ENCODE measurements at places on chromosomes 3 and 15.

GRCh38 chr3:161700998-161701397 is 204.4 kb downstream of the OTOL1 start:
- DNase-seq, result no peak

DNA sequence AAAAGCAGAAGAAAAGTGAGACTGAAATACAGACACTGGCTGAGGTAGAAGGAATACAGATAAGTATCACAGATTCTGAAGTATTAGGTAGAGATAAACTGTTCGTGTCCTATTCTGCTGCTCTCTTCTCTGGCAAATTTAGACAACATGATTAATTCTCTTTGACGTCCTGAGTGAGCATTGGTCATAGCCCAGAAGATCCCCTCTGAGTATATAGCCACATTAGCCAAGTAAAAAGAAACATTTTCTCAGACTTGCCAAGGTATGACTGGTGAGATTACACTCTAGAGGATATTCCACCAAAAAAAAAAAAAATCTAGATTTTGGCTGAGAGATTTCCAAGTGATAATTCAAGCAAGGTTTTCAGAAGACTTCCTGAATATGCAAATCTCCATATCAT is 111.4 kb upstream of the ALCAM start:
- DNase-seq, result no peak

GRCh38 chr15:45689616-45690015 is 54.8 kb downstream of the SQOR start:
- DNase-seq, result peak; percentile 16

- no peak for DNase-seq
Measured at GRCh38 chr3:43362961-43363360, 76.6 kb downstream of the SNRK start.

DNA sequence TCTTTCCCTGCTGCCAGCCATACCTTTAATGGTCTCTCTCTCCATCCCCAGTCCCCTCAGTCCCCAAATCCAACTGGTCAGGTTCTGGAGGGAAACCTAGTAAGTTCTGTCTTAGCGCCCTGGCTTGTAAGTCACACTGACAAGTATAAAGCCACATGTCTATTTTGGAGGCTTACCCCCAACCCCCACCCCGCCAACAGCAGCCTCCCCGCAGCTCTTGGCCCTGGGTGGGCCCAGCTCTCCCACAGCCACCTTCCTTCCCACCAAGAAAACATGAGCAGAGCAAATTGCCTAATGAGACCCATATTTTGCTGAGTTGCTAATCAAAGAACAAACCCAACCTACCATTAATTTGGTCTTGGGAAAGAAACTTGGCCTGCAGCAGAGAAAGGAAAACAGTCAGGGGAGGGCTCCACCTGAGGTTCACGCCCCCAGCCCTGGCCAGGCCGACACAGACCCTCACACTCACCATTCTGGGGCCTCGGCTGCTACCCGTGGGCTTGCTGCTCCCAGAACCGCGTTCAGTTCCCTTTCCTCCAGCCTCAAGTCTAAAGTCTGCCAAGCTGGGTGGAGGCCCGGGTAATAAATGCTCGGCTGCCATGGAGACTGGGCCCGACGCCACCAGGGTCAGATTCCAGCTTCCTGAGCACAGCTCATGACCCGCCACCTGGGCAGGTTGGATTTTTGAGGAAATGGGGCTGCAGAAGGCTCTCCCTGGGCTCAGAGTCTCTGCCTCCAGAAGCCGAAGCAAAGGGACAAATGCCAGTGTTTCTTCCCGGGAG is at the start of gene CALML4:
CALML4 (minus strand) TSS at position 557 of the 782 bp plus-strand sequence; CDS start at position 472, 85 bp downstream.
- no peak for DNase-seq

DNA sequence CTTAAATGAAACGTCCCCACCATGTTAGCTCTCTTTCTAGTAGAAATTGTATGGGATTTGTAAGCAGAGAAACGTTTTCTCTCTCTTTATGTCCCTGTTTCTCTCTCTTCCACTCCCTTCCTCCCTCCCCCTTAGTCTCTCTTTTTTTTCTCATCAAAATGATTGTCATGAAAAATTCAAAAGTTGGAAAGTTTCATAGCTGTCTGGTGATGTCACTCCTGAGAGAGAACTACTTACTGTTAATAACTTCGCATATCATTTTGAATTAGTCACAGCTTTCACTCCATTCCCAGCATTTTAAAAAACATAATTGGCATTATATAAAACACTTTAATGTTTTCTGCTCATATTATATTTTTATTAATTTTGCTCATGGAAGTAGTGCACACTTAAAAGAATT is 331.1 kb downstream of the C3orf38 start:
- no peak for DNase-seq

GRCh38 chr15:71355268-71355667 is 240.0 kb downstream of the THSD4 start:
- no peak for DNase-seq

- no peak for DNase-seq
Measured at GRCh38 chr3:64445109-64445943, 220.1 kb upstream of the PRICKLE2 start.

DNA sequence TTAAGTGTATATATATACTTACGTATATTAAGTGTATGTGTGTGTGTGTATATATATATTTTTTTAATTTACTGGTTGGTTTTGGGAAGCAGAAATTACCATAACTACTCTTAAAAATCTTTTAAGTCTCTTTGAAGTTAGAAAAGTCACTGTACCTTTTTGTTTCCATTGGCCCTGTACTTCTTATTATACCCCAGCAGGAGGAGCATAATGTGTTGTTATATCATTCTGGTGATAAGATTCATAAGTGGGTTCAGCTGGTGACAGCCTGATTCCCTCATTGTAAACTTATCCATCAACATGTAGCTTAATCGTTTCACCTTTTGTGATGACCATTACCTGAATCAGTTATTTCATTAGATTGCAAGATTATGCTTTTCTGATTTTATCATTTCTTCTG is 30.8 kb downstream of the MLH1 start:
- no peak for DNase-seq

DNA sequence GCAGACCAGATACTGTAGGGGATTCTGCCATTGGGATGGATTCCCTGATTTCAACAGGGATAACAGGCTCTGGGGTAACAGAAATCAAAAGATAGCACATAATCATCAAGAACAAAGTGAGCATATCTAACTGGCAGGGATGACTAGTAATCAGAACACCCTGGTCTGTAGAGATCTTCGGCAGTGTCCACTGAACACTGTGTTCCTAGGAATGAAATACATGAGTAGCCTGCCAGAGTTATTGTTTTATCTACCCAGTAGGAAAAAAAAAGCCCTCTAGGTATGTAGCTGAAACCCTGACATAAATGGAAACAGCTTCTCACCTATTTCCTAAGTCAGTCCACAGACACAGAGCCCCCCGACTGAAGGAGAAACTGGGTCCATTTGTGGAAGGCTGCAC is 340.3 kb upstream of the ZNF385D start:
- DNase-seq, result no peak

DNA sequence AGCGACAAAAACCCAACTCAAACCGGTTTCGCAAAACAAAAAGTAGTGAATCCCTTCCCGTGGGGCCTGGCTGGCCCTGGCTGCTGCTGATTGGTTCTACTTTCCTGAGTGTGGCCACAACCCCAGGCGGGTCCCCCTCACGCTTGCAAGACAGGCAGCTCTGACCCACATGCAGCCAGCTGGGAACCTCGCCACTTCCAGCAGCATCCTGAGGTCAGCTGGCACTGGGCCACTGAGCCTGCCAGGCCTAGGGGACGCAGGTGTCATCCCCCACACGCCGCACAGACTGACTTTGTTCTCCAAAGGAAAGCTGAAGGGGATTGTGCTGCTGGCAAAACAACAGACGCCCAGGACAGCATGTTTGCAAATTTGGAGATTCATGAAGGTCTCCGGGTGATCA is 111.1 kb downstream of the TPRA1 start:
- no peak for DNase-seq

DNA sequence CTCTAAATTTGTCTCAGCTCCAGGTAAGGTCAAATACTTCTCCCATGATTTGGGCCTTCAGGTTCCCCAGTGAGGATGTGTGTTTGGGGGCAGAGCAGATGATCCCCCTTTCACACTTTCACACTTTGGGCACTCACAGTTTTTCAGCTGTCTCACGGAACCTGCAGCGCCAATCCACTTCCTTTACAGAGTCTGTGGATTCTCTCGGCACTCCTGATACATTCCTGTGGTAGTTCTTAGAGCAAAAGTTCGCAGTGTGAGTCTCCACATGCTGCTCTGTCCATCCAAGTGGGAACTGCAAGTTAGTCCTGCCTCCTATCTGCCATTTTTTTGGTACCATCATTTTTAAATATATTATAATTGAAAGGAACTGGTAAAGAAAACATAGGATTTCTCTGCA is 20.2 kb upstream of the CPOX start:
- no peak for DNase-seq

DNA sequence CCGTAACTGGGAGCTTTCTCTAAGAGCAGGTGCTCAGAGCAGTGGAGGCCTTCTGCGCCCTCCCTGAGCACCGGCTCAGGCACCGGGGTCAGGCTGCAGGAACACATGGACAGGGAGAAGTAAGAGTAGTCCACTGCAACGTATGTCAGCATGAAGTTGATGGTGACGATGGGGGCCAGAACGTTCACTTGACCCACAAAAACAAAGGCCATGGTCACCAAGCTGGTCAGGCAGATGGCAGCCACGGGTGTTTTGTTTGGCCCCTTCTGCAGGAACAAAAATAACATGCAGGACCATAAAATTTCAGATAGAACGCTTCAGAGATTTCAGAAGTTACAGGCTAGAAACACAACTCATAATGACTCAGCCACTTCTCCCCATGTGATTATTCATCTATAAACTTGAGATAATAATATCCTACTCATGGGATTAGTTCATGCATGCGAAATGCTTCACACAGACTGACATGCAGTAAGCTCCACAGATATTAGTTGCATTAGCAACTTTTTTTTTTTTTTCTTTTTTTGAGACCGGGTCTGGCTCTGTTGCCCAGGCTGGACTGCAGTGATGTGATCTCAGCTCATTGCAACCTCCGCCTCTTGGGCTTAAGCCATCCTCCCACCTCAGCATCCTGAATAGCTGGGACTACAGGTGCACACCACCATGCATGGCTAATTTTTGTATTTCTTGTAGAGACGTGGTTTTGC is 52.2 kb upstream of the HEG1 start:
- DNase-seq, result peak; percentile 63

- no peak for DNase-seq
Measured at GRCh38 chr3:134803051-134803505, 8.0 kb downstream of the EPHB1 start.

GRCh38 chr3:99781761-99782160 is 35.9 kb upstream of the CMSS1 start:
- DNase-seq, result no peak

- no peak for DNase-seq
Measured at GRCh38 chr15:70593795-70594194, 169.6 kb downstream of the UACA start.

All from RKO (cell line).